ENCODE measurements at places on chromosomes 1 and 21.

DNA sequence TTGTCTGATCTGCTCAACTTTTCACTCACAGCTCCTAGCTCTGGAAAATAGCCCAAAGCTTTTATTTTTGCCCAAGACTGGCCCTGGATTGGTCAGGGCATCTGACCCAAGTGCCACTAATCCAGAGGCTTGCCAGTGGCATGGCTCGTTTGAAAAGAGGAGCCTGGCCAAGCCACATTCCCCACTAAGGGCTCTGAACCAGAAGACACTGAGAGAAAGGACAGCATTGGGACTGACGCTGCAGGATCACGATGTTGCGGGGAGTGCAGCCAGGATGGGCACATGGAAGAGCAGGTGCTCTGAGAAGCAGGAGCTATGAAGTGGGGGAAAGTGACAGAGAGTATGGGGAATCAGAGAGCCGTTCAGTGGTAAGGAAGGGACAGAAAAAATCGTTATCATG, 44.9 kb upstream of the TSPAN2 start:
- no peak for DNase-seq

GRCh38 chr1:204868340-204868700, 2.3 kb upstream of the NFASC start:
- no peak for DNase-seq

DNA sequence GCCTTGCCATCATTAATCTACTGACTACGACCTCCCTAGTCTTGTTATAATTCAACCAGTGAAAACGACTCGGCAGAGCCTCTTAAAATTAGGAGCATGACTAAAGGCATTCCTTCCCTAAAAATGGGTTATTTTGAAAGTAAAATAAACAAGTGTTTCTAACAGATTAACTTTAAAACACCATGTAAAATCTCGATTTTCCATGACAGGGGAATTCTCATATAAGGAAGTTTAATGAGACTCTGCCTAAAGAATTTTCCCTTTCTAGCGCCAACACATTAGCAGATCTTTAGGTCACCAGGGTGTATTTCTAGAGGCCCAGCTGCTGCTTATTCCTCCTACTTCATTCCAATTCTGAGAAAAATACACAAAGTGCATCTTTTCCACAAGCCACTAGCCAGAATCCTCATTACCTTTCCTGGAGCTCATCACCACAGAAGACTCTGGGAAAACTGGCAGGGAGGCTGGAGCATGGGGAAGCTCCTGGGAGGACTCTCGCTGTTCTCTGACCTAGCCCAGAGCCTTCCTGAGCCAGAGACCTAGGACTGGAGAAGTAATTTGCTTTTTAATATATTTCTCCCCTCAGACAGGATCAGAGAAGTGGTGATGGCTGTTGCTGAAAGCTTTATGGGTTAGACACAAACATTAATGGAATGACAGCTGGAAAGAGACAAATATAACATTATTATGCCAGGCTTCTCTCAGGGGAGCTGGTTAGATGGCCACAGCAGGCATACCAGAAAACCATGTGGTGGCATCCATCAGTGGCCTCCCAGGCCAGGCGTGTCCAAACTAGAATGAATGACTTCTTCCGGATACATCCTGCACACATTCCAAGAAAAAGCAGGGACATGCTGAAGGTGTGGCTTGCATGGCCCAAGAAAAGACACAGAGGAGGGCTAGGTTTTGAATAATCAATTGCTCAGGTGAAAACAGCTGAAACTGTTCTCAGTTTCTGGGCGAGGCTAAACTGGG, 63.6 kb upstream of the CTTNBP2NL start:
- DNase-seq, result no peak

DNA sequence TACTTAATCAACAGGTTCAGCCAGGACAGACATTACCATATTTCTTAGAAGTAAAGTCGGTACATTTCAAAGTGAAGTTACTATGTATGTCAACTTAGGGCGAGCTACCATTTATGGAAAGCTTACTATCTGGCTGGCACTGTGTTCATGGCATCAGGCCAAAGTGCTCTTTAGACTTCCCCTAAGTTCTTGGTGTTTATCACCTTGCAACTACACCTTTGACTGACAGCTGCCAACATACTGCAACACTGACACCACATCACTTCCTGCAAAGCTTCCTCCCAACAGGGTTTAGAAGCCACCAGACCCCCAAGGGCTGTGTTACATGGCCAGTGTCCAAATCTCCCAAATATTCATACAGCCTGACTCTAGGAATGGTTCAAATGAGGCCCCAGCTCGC, 61.0 kb downstream of the TIAM1 start:
- DNase-seq, result no peak

- DNase-seq, result no peak
Measured at GRCh38 chr1:226496453-226497015, 52.0 kb upstream of the STUM start.

- no peak for DNase-seq
Measured at GRCh38 chr1:60503266-60503925, 429.8 kb upstream of the C1orf87 start.

All from NCI-H460 (cell line).